ENCODE measurements at places on chromosomes 12 and 14.

DNA sequence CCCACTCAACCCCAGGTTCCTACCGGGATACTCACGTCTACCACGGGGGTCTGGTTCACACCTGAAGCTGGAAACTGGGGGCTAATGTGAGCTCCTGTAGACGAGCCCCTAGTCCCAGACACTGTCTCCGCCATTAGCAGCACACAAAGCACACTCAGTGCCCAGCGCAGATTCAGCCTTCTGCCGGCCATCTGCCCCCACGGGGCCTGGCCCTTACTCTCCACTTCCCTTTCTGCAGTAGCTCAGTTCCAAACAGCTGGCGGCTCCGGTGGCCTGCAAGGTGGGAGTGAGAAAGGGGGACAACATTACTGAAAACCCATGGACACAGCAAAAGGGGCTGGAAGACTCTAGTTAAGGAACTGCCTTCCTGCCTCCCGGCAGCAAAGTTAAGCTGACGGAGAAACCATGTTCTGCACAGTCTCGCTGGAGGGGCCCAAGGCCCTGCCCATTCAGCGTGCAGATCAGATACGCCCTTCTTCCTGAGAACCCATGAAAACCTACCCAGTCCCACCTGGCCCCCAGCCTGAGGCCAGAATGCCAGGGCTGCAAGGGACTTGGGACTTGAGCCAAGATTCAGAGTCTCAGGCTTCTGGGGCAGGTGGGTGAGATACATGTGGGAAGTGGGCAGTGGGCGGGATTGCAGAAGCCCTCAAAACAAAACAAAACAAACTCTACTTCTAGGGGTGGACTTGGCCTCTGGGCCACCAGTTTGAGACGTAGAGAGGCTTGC, 2.1 kb downstream of the SLC8B1 start:
- DNase-seq, result no peak

GRCh38 chr14:57122129-57122528, 146.6 kb downstream of the EXOC5 start:
- DNase-seq, result no peak

GRCh38 chr12:40551466-40551865, 140.8 kb upstream of the CNTN1 start:
- DNase-seq, result no peak

- no peak for DNase-seq
Observed at GRCh38 chr14:70888681-70889175, 18.5 kb upstream of the PCNX1 start.

- no peak for DNase-seq
Observed at GRCh38 chr12:123743002-123743401, 19.1 kb upstream of the DNAH10 start.

GRCh38 chr14:23951590-23952201, 1.9 kb upstream of the DHRS4 start:
- DNase-seq, result no peak
